Activated CD4-positive, CD25-positive, alpha-beta regulatory T cell treated with anti-CD3 and anti-CD28 coated beads, Interleukin-2, amount 50 U/mL, for 72 hours (primary cell): ENCODE measurements at places on chromosomes 16 and 17.

- no peak for DNase-seq
These were observed 15.5 kb downstream of the AXIN2 start for GRCh38 chr17:65545705-65546523.

- DNase-seq, result no peak
These were observed 13.1 kb upstream of the BCAR1 start for GRCh38 chr16:75264457-75264998.

GRCh38 chr16:27903046-27903655, 160.4 kb downstream of the GSG1L start:
- DNase-seq, result no peak

- DNase-seq, result no peak
These were observed 815 bp downstream of the KRT35 start for GRCh38 chr17:41480136-41480535.

GRCh38 chr17:732902-733720, 715 bp downstream of the TLCD3A start:
- peak; percentile 42 for DNase-seq

GRCh38 chr17:5077781-5078105, 524 bp upstream of the ZFP3 start:
- no peak for DNase-seq

- no peak for DNase-seq
These were observed 4.9 kb downstream of the FA2H start for GRCh38 chr16:74769586-74770190.

DNA sequence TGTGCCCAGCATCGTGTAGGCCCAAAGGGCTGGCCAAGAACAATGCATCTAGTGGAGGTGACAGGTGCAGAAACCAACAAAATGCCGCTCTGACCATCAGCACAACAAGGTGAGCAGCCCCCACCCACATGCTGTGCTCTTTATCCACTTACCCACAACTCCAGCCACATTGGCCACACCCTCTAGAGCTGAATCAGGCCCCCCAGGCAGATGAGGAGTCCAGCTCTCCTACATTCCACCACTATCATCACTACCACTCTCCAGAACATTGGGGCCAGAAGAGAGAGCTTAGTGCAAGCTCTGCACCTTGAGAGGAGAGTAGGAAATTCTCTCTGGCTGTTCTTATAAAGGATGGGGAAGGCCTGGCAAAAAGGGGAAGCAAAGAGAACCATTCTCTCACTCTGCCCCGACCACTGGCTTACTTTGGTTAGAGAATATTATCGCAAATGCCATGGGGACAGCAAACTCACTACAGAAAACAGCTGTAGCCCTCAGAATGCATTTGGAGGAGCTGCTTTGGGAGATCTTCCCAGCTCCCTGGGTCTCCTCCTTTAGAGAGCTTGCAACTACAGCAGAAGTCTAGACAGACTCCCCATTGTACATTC, 75.0 kb downstream of the TMEM132E start:
- no peak for DNase-seq

GRCh38 chr16:49010396-49010795, 271.2 kb downstream of the CBLN1 start:
- no peak for DNase-seq

DNA sequence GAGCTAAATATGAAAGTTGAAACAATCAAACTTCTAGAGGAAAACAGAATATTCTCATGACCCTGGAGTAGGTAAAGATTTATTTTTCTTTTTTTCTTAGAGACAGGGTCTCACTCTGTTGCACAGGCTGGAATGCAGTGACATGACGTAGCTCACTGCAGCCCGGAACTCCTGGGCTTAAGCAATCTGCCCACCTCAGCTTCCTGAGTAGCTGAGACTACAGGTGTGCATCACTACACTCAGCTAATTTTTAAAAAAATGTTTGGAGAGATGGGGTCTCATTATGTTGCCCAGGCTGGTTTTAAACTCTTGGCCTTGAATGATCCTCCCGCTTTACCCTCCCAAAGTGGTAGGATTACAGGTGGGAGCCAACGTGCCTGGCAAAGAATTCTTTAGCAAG, 15.5 kb downstream of the IKZF3 start:
- no peak for DNase-seq

DNA sequence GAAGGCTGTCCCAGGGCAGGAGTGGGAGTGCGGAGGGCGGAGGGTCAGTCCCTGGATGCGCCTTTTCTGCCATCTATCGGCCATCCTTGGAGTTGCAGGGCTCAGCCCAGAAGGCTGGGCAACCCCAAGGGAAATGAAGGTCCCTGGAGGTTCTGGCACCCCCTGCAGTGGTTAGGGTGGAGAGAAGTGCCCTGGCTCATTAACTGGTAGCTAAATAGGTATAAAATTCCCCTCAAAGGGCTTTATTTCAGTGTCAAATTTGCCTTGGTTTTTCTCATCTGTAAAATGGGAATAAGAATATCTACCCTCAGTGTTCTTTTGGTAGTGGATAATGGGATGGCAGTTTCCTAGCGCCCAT, 22.4 kb downstream of the C17orf75 start:
- DNase-seq, result peak; percentile 83

DNA sequence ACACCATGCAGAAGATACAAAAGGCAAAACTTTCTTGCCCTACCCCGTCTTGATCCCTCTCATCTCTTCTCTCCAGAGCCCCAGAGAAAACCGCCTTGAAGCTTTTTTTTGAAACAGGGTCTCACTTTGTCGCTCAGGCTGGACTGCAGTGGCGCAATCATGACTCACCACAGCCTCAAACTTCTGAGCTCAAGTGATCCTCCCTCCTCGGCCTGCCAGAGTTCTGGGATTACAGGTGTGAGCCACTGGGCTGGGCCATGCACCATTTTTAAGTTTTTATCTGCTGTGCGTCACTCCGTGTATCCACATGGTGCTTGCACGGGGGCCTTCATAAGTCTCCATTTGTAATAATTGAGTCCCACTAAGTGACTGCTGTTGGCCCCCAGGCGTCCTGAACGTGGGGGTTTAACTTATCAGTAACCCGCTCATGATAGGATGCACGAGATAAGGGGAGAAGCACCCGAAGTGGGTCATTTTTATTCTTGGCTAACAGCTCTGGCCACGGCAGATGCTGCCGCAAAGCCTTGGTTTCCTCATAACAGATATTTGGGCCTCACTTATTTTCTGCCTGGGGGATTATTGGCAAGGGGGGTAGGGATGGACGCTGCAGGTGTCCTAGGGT, 8.6 kb downstream of the DNAH17 start:
- no peak for DNase-seq

DNA sequence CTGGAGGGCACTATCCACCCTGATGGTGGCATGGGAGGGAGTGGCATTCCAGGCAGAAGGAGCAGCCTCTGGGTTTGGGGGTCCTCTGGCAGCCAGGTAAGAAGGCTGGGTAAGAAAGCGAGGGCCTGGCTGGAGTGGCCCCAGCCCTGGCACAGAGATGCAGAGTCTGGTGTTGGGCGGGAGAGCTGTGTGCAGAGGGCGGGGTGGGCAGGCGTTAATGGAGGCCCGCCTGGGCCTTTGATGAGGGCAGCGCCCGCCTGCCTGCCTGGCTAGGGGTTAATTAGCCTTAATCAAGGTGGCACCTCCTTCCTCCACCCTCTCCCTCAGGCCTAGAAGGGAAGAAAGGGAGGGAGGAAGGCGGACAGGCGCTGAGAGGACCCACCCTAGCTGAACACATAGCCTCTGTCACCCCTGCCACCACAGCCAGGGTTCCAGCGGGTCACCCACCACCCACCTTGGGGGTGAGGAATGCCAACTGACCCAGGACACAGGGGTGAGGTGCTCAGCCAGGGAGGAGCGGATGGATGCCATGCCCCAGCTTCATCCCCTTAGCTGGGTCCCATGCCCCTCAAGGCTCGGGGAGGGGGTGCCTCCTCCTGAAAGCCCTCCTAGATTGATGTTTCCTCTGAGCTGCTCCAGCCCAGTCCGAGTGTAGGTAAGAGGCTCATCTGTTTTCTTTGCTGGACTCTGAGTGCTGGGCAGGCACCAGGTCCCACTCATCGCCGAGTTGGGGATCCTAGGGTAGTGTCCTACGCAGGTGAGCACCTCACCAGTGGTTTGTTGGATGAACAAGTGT, 13.4 kb upstream of the FAM83G start:
- DNase-seq, result no peak

- DNase-seq, result no peak
These were observed 23.0 kb downstream of the SUPT6H start for GRCh38 chr17:28684963-28685362.

DNA sequence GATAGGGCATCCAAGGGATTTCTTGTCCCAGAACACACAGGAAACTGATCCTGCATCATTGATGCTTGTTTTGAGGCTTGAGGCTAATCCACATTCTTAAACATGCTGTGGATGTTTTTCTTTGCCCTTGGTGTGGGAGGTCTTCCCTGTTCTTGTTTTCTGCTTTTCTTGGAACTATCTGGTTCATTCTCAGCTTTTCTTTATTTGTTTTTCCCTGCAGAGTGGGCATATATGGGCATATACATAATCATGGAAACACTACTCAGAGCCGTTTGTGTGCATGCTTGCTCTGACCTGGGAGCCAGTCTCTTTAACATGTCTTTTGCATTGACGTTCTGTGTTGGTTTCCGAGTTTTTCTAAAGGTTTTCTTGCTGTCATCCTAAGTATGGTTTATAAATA, 300.0 kb downstream of the SNX29 start:
- no peak for DNase-seq

- DNase-seq, result no peak
These were observed 643.6 kb downstream of the HS3ST4 start for GRCh38 chr16:26335236-26335853.
